Fibroblast of skin of abdomen (primary cell): ENCODE measurements at places on chromosomes 16 and 17.

GRCh38 chr16:20674684-20675487 is 22.6 kb downstream of the ACSM1 start:
- no peak for DNase-seq

GRCh38 chr16:27330542-27330941 is 16.8 kb downstream of the IL4R start:
- DNase-seq: peak; percentile 83

- peak; percentile 17 for DNase-seq
These were observed 85.0 kb downstream of the NOG start for GRCh38 chr17:56678249-56679114.

DNA sequence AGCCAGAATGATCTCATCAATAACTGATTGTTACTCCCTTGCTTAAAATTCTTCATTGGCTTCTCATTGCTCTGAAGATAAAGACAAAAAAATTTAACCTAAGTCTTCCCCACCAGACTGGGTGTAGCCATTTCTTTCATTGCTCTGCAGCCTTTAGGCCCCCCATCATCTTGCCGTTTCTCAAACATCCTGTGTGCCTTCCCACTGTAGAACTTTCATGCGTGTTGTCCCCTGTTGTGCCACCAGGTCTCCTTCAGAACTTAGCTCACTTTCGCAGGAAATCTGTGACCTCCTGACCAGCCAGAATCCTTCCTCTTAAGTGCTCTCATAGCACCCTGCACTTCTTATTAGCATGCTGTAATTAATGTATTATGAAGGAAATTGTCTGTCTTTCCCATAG is 31.8 kb downstream of the TNRC6C start:
- no peak for DNase-seq

DNA sequence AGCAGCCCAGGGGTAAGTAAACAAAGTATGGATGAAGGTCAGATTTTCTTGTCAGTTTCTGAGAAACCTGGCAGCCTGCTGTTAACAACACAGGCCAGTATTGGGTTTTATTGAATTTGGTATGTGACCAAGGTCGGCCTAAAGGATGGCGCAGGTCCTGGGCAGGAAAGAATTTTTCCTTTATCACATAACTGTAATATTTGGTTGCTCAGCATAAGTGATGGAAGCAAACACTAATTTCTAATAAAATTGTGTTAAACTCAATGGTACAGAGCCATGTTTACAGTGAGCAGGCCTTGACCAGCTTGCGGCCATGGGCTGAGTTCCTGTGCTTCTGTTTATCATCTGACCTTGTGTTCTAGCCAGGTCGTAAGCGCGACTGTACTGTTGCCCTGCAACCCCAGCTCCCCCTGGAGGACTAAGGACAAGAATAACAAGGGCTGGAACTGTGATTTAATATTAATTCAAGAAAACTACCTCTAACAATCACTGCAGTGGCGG is 10.5 kb downstream of the POLDIP2 start:
- no peak for DNase-seq

GRCh38 chr17:61947367-61948078 is 19.7 kb upstream of the INTS2 start:
- no peak for DNase-seq

DNA sequence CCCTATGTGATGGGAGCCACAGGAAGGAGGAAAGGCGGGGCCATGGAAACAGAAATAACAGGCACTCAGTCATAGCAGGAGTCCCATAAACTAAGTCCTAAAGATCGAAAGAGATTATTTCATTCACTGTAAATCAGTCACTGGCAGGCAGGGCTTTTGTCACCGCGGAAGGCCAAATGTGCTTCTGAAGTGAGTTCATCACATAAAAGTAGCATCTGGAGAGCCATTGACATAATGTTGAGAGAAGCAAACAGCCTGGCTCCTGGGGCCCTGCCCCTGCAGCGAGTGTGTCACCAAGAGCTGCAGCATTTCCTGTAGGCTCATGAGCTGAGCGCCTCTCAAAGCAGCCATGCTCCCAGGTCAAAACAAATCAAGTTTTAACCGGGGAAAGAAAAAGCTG is 476.2 kb downstream of the HAPSTR1 start:
- no peak for DNase-seq

DNA sequence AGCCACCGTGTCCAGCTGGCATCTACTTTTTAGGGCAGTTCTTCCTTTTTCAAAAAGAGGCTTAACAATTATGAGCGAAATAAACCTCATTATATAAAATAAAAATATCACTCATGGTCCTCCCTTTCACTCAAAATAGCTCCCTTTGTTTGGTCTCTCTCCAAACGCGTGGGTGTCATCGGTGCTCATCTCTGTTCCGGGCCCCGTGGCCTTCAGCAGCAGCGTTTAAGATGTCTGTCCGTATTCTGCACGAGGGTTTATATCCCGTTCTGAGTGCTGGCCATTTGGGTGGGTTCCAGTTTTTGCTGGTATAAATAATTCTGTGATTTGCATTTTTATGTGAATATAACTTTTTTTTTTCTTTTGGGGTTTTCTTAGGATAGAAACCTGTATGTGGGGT is 33.4 kb downstream of the PRMT7 start:
- DNase-seq: no peak

GRCh38 chr16:82867485-82867884 is 240.7 kb downstream of the CDH13 start:
- DNase-seq: peak; percentile 53

DNA sequence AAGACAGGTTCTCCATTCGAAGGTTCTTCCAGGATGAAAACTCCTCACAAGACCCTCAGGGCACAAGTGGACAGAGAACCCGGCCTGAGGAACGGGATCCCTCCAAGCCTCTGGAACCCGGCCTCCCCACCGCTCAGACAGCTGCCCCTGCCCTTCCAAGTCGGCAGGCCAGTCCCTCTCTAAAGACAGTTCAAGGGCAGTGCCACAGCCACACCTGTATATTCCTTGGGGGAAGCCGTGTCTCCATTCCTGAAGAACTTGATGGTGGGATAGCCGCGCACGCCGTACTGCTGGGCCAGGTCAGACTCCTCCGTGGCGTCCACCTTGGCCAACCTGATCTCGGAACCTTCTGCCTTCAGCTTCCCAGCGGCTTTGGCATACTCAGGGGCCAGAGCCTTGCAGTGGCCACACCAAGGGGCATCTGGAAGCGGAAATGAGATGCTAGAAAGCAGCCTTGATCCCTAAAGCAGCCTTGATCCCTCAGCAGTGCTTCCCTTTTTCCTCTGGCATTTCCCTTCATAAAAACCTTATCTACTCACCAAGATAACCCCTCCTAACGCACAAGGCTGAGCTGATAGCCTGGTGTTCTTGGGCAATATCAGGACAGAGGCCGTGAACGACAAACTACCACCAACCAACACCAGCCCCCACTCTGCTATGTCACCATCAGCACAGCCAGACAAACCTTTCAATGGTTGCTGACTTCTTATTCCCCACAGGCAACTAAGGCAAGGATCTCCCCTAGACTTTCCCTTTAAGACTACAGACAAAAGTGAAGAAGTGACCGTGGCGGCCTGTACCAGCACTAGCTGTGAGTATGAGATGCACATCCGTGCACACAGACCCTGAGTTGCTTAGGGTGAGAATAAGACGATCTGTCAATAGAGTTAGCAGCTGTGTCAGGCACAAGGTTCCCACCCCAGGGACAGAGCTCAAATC is 1.1 kb downstream of the P4HB start:
- no peak for DNase-seq

GRCh38 chr17:60506312-60506711 is 19.7 kb downstream of the APPBP2 start:
- DNase-seq: peak; percentile 87

GRCh38 chr16:28277537-28278388 is 14.6 kb upstream of the SBK1 start:
- peak; percentile 63 for DNase-seq

DNA sequence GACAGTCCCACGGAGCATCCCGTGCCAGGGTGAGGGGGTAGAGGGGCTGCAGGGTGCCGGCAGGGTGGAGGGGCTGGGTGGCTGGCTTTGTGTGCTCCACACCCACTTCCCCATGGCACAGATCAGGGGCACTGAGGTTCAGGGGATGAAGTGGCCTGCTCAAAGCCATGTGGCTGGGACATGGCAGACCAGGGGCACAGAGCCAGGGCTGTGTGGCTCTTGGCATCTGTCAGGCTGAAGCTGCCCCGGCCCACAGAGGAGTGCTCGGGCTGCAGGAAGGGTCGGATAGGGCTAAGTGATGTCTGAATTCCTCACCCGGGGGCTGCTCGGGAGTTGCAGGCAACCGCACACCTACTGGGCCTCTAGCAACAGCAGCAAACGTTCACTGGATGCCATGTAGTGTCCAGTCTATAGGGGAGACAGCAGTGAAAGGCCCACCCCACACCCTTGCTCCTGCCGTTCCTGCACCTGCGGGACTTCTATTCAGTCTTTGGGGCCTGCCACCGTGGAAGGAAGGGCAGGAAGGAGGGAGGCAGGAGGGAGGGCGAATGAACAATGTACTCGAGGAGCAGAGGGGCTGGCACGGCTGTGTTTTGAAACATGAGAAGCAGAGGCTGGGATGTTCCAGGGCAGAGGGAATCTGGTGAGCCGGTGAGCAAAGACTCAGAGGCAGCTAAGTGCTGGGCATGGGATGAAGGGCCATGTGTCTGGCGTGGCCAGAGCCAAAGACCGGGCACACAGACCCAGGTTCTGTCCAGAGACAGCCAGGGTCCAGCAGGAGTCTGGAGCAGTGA is 15.1 kb downstream of the SLC5A10 start:
- no peak for DNase-seq
